ENCODE measurements at places on chromosomes 1 and 21. TPM values are rescaled to one million over a fixed set of nuclear protein-coding genes. Genes with fewer than 3 reads are reported as not detected.

The CCDC18 gene
- polyA plus RNA-seq = 1.3 TPM

- DNase-seq = no peak
Observed at GRCh38 chr1:72197786-72198185, 84.6 kb downstream of the NEGR1 start.

The IL19 gene
- not detected for polyA plus RNA-seq

- DNase-seq = no peak
Observed at GRCh38 chr1:10295481-10296085, 85.2 kb downstream of the KIF1B start.

The AGMAT gene
- polyA plus RNA-seq = not detected
